Activated naive CD4-positive, alpha-beta T cell (primary cell): ENCODE measurements at places on chromosomes 5 and 9.

GRCh38 chr5:120084543-120084870 is 379.6 kb upstream of the PRR16 start:
- no peak for DNase-seq

- no peak for DNase-seq
These were observed 27.0 kb downstream of the GRIN3A start for GRCh38 chr9:101711330-101711941.

- DNase-seq = no peak
These were observed 20.6 kb upstream of the PTGES start for GRCh38 chr9:129773262-129774048.

GRCh38 chr5:91741764-91742505 is 358.8 kb upstream of the ARRDC3 start:
- no peak for DNase-seq
